ENCODE measurements at places on chromosomes 11 and 22.

DNA sequence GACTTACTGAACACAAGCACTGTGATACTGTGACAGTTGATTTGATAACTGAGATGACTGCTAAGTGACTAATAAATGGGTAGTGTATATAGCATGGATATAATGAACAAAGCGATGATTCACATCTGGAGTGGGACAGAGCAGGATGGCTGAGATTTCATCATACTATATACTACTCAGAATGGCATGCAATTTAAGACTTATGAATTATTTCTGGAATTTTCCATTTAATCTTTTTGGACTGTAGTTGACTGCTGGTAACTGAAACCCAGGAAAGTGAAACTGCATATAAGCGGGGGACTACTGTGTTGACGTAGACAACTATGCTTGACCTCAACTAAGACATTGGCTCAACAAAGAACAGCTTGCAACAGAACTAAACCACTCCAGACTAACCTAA lies 20.0 kb upstream of the NUCB2 start:
- DNase-seq, result no peak

- DNase-seq, result no peak
These were observed 27.2 kb upstream of the PPARA start for GRCh38 chr22:46122980-46123693.

- DNase-seq, result no peak
These were observed 414.5 kb downstream of the BRD1 start for GRCh38 chr22:49413146-49413545.

DNA sequence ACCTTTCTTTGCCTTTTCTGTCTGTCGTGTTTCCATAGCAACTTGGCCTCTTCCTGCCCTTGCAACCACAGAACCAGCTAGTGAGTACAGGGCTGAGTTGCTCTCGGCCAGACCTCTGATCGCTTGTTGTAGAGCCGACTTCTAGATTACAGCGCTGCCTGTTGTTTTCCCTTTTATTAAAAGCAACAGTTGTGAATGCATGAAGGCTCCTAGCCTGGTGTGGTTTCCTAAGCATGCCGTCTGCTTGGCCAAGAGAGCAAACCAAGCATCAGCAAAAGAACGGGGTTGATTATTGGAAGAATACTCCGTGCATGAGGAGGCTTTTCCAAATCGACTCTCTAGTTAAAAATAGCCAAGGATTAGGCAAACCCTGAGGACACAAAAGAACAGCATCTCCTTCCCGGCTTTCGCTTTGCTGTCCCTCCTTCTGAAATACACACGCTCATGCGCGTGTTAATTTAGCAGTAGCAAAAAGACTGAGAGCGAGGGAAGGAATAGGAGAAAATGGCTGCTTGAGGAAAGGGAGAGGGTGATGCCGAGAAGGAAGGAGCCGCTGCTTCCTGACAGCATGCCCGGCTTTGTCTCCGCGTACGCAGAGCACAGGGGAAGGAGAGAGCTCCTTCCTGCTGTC lies 71.5 kb upstream of the TTC12 start:
- peak; percentile 6 for DNase-seq

GRCh38 chr11:63564056-63564774 lies 1.0 kb upstream of the PLAAT2 start:
- no peak for DNase-seq

DNA sequence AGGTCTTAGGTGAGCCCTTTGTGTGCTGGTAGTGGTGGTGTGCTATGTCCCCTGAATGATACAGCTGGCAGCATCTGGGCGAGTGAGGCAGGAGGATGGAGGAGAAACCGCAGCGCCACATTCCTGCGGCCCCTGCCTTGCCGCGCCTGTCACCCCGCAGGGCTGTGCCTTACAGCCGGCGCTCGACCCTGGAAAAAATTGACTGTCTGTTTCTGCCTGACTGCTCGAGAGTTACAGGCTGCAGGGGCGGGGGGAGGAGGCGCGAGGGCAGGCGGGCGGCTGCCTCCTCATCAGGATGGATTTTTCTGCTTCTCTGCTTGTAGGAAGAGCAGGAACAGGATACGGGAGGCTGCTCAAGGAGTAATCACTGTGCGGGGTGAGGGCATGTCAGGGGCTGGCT lies 443.4 kb downstream of the MIAT start:
- DNase-seq, result no peak

- no peak for DNase-seq
These were observed 435.6 kb upstream of the LRRC4C start for GRCh38 chr11:41895081-41895480.

- DNase-seq, result no peak
These were observed 53.6 kb upstream of the VSTM5 start for GRCh38 chr11:93903989-93904388.

- DNase-seq, result no peak
These were observed 533.6 kb upstream of the CADM1 start for GRCh38 chr11:116037861-116038260.

- no peak for DNase-seq
These were observed 135.7 kb downstream of the C11orf91 start for GRCh38 chr11:33564856-33565453.

DNA sequence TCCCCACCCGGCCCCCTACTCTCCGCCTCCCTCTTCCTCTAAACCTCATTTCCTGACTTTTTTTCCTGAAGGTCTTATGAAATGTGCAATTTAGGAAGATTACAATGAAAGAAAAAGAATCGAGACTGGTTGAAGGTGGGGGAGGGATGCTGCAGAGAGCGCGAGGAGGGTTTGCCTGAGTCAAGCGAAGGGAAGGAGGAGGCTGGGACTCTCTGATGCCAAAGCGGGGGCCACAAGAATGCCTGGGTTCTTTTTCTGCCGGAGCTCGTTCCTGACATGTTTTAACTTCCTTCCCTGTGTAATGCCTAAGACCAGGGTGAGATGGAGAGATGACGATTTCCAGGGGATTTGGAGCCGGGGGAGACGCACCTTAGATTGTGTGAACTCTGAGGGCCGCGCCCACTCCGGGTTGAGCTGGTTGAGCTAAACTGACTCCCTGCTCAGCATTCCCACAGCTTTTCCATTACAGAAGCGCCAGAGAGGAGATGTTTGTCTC lies 270.5 kb upstream of the SORL1-AS1 start:
- DNase-seq, result no peak

- no peak for DNase-seq
These were observed 1.2 kb downstream of the ARHGEF17 start for GRCh38 chr11:73308961-73309919.

GRCh38 chr22:20400606-20401375 lies 6.8 kb downstream of the ZNF74 start:
- no peak for DNase-seq

- no peak for DNase-seq
These were observed 7.5 kb upstream of the PDE3B start for GRCh38 chr11:14636119-14636518.

DNA sequence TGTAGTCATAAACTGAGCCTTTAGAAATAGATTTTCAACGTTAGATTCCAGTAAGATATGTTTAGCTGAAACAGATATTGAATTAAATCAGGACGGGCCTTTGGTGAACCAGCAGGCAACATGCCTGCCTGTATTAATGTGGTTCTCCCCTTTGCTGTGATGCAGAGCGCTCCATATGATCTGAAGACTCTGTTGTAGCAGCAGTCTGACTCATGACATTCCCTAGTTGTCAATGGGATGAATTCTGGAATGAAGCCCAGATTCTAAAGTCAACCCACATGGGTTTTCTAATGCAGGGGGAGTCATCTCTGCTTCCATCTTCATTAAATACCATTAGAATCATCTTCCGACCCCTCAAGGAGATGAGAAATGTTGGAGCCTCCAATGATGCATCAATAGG lies 864.5 kb downstream of the NTM start:
- DNase-seq, result no peak

DNA sequence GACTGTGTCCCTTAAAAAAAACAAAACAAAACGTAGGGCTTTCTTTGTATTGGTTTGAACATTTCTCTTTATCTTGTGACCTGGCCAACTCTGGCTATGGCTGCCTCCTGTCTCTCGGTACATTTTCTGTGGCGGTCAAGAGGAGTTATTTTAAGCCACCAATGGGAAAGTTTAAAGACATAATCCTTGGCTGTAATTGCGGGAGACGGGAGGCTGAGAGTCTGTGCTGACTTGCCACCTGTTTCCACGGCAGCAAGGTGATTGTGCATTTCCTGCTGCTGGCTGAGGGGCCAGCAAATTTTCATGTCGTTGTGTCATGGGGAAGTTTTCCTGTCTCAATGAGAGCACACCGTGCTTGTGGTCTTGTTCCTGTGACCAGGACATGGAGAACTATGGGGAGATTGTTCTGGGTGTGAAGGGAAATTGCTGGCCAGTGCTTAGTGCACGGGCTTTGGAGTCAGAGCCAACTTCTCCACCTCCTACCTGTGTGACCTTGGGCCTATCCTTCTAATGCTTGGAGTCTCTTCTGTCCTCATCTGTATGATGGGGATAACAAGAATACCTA lies 11.0 kb downstream of the PTPRJ start:
- no peak for DNase-seq
